ENCODE measurements at places on chromosomes 4 and X. TPM values are rescaled to one million over a fixed set of nuclear protein-coding genes. Genes with fewer than 3 reads are reported as not detected.

DNA sequence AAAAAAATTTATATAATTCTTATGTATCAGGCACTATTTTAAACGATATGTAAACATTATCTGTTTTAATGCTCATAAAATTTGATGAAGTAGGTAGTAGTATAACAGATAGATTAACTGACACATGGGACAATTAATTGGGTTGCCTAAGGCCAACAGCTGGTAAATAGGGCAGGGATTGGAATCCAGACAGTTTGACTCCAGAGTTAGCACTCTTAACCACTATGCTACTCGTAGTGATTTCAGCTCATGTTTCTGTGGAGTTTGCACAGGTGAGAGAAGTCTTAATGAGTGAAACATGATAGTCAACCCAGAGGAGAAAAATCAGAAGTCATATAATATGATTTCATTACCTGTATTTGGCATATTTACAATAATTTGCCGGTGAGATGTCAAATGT is 126.0 kb upstream of the WDFY3 start:
- H3K4me1 ChIP-seq = no peaks in the 10 kb centered on the region
- H3K27ac ChIP-seq = no peak overlapping the region
- DNase-seq = no peak

GRCh38 chr4:104302731-104303130 is 192.0 kb downstream of the CXXC4 start:
- H3K4me3 ChIP-seq = no peak overlapping the region
- H3K36me3 ChIP-seq = no peaks in the 10 kb centered on the region
- H3K4me1 ChIP-seq = no peaks in the 10 kb centered on the region
- DNase-seq = no peak

DNA sequence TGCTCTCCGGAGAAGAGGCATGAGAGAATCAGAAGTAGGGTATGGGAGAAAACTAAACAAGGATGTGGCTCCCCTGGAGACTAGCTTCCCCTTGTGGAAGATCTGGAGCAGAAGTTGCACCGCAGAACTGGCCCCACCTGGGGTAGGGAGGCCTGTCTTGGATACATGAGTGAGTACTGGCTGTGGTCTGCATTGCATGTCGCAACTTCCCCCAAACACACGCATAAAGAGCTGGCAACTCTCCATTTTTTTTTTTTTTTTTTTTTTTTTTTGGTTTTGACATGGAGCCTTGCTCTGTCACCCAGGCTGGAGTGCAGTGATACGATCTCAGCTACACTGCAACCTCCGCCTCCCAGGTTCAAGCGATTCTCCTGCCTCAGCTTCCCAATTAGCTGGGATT is 119.9 kb downstream of the EGF start:
- H3K4me3 ChIP-seq = no peak overlapping the region
- no peaks in the 10 kb centered on the region for H3K4me1 ChIP-seq
- no peaks in the 10 kb centered on the region for H3K36me3 ChIP-seq
- no peak for DNase-seq

DNA sequence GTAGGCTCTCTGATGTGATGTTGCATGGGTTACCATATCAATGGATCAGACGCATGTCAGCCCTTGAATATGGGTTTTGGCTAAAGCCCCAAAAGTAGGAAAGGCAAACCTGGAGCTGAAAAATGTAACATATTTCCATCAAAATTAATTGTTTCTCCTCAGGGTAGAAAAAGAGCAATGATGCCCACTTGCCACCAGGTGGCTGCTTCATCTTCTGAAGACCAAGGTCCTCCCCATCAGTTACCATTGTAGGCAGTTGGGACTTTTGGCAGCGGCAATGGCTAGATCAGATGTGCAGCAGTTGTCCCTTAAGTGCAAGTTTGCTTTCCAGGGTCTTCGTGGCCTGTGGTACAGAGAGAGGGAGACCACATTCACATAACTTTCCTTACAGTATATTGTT is 118.2 kb downstream of the NAF1 start:
- no peak overlapping the region for H3K4me3 ChIP-seq
- DNase-seq = no peak
- no peak overlapping the region for H3K27ac ChIP-seq
- no peaks in the 10 kb centered on the region for H3K27me3 ChIP-seq
- H3K4me1 ChIP-seq = no peaks in the 10 kb centered on the region

DNA sequence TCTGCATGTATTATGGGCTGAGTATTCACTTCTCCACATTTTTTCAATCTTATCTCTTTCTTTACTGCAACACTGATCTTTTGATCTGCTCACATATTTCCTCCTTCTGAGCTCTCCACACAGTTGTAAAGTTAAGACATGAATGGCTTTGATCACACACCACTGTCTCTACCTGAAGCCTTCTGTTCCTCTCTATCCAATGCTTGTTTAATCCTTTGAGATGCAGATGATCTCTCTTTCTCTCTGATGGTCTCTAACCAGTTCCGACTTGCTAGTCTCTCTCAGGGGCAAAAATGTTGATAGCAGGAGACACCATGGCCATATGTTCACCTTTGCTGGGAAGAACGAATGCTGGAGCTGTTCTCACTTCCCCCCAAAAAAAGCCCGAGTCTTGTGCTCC is 162.4 kb downstream of the UNC5C start:
- no peaks in the 10 kb centered on the region for H3K27me3 ChIP-seq
- no peak overlapping the region for H3K27ac ChIP-seq
- H3K4me3 ChIP-seq = no peak overlapping the region
- DNase-seq = no peak
- H3K4me1 ChIP-seq = no peaks in the 10 kb centered on the region
- H3K36me3 ChIP-seq = no peaks in the 10 kb centered on the region

DNA sequence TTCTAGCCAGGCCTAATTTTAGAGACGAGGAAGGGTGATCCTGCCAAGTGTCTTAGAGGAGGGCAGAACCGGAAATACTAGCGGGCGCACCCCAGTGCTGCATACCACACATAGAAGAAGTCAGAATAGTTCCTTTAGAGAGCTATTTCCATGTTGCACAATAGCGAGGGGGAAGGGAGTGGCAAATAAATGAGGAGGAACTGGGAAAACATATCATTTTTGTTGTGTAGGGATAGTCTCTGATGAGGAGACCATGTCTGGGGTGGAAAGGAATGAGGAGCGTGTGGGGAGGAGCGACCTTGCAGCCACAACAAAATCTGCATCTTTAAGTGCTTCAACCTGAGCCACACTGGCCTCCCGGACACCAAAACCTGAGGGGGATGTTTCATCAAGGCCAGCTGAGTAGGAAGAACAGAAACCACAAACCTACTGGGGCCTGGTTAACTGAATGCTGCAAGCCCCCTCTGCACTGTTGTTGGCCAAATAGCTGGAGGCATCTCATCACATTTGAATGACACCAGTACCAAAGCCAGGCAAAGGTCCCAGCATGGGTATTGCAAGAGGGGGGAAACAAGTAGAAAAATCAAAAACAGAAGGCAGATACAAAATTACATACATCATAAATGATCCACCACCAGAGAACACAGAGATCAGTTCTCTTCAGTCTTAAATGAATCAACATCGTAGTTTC is 26.7 kb upstream of the C1QTNF7 start:
- DNase-seq = peak; percentile 24
- no peaks in the 10 kb centered on the region for H3K27me3 ChIP-seq
- H3K36me3 ChIP-seq = no peaks in the 10 kb centered on the region
- no peaks in the 10 kb centered on the region for H3K4me1 ChIP-seq

DNA sequence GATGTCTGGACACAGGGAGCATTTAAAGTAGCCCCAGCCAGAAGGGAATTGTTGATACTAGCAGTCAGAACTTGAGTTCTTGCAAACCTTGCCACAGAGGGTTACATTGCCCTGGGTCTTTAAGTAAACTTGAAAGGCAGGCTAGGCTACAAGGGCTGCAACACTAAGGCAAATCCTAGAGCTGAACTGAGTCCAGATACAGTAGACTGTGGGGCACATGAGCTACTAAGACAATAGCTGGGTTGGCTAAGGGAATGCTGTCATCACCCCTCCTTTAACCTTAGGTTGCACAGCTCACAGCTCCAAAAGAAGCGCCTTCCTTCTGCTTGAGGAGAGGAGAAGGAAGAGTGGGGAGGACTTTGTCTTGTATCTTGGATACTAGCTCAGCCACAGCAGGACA is 35.6 kb downstream of the SH3BGRL start:
- no peak for DNase-seq
- H3K27ac ChIP-seq = no peak overlapping the region
- H3K27me3 ChIP-seq = no peaks in the 10 kb centered on the region
- no peaks in the 10 kb centered on the region for H3K36me3 ChIP-seq

GRCh38 chrX:153714256-153714655 is 9.9 kb downstream of the BCAP31 start:
- H3K4me1 ChIP-seq = no peaks in the 10 kb centered on the region
- no peaks in the 10 kb centered on the region for H3K27me3 ChIP-seq
- DNase-seq = no peak
- no peaks in the 10 kb centered on the region for H3K36me3 ChIP-seq
- H3K4me3 ChIP-seq = no peak overlapping the region

- no peaks in the 10 kb centered on the region for H3K4me1 ChIP-seq
- no peak for DNase-seq
- no peaks in the 10 kb centered on the region for H3K36me3 ChIP-seq
- no peak overlapping the region for H3K4me3 ChIP-seq
- H3K27me3 ChIP-seq = no peaks in the 10 kb centered on the region
- H3K27ac ChIP-seq = no peak overlapping the region
These were observed 27.5 kb downstream of the RUFY3 start for GRCh38 chr4:70749313-70749712.

- H3K27me3 ChIP-seq = no peaks in the 10 kb centered on the region
- H3K4me1 ChIP-seq = no peaks in the 10 kb centered on the region
- H3K36me3 ChIP-seq = no peaks in the 10 kb centered on the region
These were observed 7.2 kb downstream of the TEC start for GRCh38 chr4:48262484-48262883.

- no peaks in the 10 kb centered on the region for H3K4me1 ChIP-seq
- no peak overlapping the region for H3K27ac ChIP-seq
- no peaks in the 10 kb centered on the region for H3K36me3 ChIP-seq
These were observed 56.6 kb upstream of the NRK start for GRCh38 chrX:105765691-105766090.

- no peaks in the 10 kb centered on the region for H3K36me3 ChIP-seq
- H3K27me3 ChIP-seq = no peaks in the 10 kb centered on the region
- DNase-seq = no peak
- no peak overlapping the region for H3K27ac ChIP-seq
- H3K4me1 ChIP-seq = no peaks in the 10 kb centered on the region
- H3K4me3 ChIP-seq = no peak overlapping the region
These were observed 60.7 kb downstream of the GPR143 start for GRCh38 chrX:9704876-9705465.

DNA sequence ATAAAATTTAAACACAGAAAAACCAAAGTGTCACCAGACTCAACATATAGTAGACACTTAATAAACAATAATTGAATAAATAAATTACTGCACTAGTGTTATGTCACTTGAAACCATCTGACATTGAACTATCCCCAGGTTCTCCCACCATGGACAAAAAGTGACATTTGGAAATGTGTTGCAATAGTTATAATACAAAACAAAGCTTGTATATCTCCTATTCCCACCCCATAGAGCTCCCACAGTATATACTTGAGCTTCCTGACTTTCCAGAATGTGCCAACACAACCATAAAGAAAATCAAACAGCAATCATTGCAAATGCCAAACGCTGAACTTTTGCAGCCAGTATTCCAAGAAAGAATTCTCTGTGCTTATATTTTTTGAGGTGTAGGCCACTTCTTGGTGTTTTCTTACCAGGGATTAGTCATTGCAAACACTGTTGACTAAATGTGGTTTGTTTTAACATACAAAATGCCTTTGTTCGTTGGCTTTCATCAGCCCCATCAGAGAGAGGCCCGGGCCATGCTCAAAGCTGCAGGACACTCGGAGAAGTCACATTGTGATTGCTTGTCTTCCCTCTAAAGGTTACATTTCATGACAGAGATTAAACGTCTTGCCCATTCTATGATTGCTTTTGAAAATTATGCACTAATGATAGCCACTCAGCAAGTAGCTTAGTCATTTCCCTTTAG is 33.8 kb downstream of the PPARGC1A start:
- no peaks in the 10 kb centered on the region for H3K4me1 ChIP-seq
- H3K27me3 ChIP-seq = no peaks in the 10 kb centered on the region
- no peak overlapping the region for H3K4me3 ChIP-seq
- H3K36me3 ChIP-seq = no peaks in the 10 kb centered on the region
- H3K27ac ChIP-seq = peak overlapping the region; percentile 51

- H3K27me3 ChIP-seq = peaks cover 16% of the 10 kb centered on the region
- no peak overlapping the region for H3K4me3 ChIP-seq
- DNase-seq = no peak
These were observed 25.6 kb downstream of the TKTL1 start for GRCh38 chrX:154321152-154321551.

DNA sequence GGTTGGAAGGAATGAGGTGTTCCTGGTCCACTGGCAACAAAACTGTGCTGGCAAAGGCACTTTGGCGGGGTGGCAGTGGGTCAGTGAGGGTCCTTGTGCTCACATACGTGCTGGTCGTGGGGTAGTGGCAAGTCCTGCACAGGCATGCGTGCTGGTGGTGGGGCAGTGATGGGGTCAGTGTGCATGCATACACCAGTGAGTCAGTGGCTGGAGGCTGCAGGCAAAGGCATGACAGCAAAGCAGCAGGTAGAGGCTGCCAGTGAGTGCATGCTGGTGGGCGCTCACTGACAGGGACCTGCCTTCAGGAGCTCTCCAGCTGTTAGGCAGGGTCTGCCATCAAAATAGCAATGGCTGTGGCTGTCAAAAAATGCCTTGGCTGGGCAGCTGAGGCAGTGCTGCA is 42.1 kb downstream of the TMPRSS11E start:
- H3K4me3 ChIP-seq = no peak overlapping the region
- H3K36me3 ChIP-seq = no peaks in the 10 kb centered on the region

GRCh38 chr4:7876201-7876875 is 63.3 kb downstream of the AFAP1 start:
- DNase-seq = no peak
- no peak overlapping the region for H3K27ac ChIP-seq
- H3K27me3 ChIP-seq = no peaks in the 10 kb centered on the region

Gene CFAP99
- total RNA-seq = 0.32 TPM

Gene DMP1
- total RNA-seq = not detected

Gene TCEAL6
- not detected for total RNA-seq

Gene FAM241A
- total RNA-seq = 1.9 TPM

Gene CENPI
- total RNA-seq = 5.3 TPM

Gene PAGE4
- not detected for total RNA-seq

Gene FAM9B
- not detected for total RNA-seq

Gene HPGDS
- 1.5 TPM for total RNA-seq

All from colonic mucosa (tissue), 4 donors.